ENCODE measurements at places on chromosomes 2 and 18.

DNA sequence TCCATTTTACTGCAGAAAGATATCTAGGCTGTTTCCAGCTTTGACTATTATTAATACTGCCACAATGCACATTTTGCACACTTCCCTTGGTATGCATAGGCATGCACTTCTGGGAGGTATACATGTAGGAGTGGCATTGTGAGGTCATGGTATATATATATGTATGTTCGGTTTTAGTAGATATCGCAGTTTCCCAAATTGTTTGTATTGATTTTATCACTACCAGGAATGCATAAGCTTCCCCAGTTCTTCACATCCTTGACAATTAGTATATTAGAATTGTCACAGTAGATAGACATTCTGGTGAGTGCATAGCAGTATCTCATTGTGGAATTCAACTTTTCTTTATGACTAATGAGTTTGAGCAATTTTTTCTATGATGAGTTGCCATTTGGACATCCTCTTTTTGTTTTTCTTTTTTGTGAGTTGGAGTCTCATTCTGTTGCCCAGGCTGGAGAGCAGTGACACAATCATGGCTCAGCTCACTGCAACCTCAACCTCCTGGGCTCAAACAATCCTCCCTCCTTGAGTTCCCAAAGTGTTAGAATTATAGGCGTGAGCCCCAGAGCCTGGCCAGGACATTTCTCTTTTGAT is 4.2 kb upstream of the GRB14 start:
- DNase-seq = no peak

- DNase-seq = peak; percentile 78
Measured at GRCh38 chr2:235746257-235746934, 252.6 kb downstream of the AGAP1 start.

- no peak for DNase-seq
Measured at GRCh38 chr2:129935118-129935517, 44.3 kb upstream of the RAB6C start.

- DNase-seq = no peak
Measured at GRCh38 chr2:16478434-16479210, 187.0 kb downstream of the CYRIA start.

GRCh38 chr2:160322320-160322719 is 122.2 kb upstream of the ITGB6 start:
- DNase-seq = no peak

DNA sequence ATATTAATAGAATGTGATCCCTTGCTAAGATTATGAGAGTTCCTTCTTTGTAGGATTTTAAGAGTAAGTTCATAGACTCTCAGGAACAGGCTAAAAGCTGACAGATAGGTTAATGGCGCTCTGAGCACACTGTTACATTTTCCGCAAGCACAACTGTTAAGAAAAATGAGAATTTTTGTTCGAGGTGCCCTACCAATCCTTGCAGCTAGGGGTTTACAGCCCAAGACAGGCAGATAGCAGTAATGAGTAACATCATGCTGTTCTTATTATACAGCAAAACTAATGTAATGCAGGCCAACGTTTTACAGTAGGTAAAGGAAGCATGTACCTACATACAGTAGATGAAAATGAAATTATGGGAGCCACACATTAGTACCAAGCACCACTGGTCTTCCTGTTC is 11.2 kb upstream of the BOD1L2 start:
- no peak for DNase-seq

DNA sequence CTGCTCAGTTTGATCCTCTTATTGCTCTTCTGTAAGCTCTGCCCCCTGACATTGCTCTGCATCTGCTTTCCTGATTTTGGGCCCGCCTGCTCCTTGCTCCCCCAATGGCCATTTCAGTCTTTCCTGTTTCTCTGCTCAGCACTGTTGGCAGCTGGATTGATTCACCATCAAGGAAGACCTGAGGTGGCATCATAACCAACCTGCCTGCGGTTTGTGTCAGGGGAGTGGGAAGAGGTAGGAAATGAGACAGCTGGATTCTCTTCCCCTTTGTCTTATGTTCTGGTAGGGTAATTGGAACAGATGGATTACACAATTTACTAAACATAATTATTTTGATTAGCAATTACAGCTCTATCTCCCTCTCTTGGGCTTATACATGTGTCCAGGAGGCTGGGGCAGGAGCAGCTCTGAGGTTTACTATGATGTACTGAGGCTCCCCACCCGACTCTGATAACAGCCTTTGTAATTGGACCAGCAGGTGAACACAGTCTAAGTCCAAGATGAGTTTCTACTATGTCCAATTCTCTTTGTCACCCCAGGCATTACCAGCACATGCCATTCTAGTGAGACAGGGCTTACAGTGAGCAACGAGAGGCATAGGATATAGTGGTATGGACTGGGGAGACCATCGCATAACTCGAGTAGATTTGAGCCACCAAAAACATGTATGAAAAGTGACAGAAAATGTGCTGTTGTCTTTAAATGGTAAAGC is 151.8 kb upstream of the MMADHC start:
- DNase-seq = no peak

DNA sequence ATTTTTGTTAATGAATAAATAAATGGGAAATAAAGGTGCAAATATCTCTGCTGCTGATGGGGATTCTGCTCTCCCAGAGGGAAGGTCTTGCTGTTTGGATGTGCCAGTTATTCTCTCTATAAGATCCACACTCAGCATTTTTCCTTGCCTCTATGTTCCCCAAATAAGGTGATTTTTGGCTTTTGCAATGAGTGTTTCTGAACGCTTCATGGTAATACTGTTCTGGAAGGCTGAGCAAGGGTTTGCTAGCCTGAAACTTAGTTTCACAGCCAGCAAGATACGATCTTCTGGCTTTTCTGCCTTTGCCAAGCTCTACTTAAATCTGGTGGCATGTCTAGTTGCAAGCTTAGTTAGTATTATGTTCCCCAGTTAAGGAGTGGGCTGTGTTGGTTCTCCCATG is 114.6 kb downstream of the LPIN1 start:
- no peak for DNase-seq

DNA sequence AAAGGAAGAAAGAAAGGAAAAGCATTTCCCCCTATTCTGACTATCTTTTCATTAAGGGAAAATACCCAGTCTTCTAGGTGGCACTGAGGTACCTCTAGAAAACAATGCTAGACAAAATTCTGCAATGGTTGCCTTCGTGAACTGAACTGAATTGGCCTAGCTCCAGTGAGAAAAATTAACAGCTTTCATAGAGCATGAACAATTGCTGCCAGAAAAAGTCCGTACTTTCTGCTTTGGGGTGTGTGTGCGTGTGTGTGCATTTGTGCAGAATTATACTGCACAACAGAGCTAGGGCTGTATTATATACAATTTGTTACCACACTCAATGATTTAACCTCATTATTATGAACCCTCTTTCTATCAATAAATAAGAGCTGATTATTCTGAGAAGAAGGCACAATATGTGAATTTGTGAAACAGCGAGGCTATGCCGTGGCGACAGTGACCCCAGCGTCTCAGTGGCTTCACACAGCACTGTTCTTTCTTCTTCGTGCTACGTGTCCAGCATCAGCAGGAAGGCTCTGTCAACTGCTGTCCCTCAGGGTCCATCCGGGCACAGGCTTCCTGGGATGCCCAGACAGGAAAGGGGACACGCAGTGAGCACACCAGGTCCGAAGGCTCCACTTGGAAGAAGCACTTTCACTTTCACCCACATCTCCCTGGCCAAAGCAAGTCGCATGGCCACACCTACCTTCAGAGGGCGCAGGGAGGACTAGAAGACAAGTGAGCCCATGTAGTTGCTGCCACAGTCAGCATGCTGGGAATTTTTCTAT is 47.5 kb downstream of the PTGR3 start:
- no peak for DNase-seq

DNA sequence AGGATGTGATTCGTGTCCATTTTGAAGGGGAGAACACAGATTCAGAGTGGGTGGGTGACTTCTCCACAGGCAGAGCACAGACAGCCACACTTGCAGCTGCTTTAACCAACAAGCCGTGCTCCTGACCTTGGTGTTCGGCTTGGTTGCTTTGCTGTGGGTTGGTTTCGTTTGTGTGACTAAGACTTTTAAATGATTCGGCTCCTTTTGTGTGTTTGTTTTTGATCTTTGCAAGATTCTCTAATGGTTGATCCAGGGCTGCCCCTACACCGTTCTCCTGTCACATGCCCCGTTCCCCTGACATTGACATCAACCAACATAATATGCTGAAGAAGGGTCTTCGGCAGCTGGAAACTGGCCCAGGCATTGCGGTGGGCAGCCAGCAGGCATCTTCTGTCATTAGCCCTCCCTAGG is 95.9 kb upstream of the MBOAT2 start:
- DNase-seq = no peak

DNA sequence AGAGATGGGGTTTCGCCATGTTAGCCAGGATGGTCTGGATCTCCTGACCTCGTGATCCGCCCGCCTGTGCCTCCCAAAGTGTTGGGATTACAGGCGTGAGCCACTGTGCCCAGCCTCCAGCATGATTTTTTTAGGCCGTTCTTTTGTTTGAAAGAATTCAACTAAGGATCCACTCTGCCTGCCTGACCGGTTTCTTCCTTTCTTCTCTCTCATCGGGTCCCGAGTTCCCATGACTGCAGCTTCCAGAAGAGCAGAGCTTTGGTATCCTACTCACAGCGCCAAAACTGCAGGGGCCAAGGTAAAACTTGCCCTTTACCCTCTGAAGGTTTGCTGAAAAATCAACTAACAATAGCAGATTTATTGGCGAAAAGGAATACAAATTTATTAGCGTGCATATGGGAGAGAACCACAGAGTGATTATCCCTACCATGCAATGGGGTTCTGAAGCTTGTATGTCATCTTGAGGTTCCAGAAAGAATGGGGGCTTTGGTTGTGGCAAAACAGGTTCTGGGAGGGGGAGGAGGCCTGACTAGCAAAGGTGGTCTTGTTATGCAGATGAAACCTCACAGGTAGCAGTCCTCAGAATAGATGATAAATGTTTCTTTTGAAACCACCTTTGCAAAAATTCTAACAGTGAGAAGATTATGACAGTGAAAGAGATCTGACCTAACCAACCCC is 87.0 kb upstream of the MSH6 start:
- no peak for DNase-seq

DNA sequence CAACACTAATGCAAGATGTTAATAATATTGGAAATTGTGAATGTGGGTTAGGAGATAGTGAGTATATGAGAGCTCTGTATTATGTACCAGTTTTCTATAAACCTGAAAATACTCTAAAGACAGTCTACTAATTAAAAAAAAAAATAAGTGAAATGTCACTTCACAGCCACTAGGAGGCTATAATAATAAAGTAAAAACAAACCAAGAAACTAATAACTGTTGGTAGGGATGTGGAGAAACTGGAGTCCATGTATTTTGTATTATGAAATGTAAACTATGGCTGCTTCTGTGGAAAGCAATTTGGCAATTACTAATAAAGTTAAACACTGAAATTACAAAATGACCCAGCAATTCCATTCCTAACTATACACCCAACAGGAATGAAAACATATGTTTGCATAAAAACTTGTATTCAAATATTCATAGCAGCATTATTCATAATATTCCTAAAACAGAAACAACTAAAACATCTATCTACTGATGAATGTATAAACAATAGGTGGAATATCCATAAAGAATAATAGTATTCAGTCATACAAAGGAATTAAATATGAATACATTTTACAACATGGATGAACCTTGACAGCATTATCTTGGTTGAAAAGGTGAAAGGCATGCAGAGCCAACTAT is 36.2 kb downstream of the CCDC178 start:
- no peak for DNase-seq

GRCh38 chr2:165573534-165574461 is 104.3 kb downstream of the CSRNP3 start:
- DNase-seq = peak; percentile 69

DNA sequence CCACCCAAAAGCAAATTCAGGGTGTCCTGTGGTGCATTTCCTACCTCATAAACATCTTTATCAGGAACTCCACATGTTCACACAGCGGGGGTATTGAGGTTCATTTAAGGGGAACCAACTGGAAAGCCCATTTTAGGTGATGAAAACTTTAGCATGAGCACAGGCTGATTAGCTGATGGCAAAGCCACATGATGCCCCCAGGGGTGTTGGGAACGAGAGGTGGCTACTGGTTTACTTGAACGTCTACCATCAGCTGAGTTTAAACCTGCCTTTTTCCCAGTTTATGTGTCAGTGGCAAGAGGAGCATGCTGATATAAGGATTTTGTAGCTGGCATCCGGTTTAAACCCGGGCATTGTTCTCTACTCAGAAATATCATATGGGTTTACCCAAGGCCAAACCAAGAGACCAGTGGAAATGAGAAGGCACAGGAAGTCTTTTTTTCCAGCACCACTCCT is 54.5 kb upstream of the UPP2 start:
- no peak for DNase-seq

DNA sequence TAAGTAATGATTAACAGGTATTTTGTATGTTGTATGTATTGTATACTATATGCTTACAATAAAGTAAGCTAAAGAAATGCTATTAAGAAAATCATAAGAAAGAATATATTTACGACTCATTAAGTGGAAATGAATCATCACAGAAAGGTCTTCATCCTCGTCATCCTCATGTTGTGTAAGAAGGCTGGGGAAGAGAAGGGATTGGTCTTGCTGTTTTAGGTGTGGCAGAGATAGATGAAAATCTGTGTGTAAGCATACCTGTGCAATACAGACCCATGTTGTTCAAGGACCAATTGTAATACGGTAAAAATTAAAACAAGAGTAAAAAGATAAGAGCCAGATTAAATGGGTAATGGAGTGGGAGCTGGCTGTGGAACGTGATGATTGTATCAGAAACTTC is 16.6 kb downstream of the SLC35F5 start:
- DNase-seq = no peak

DNA sequence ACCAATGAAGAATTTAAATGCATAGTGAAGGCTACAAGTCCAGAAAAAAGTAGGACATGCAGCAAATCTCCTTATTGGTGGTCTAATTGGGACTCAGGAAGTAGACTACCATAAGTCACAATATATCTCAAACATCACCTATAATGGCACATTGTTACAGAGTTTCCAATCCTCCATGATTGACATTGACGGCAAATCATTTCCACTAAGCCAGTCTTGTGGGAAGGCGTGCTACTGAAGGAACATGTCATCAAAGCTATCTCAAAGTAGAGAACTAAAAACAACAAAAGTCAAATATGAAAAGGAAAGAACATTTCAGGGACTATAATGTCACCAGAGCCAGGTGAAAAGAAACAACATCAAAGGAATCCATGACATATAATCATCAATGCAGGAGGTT is 166.4 kb upstream of the PID1 start:
- no peak for DNase-seq

DNA sequence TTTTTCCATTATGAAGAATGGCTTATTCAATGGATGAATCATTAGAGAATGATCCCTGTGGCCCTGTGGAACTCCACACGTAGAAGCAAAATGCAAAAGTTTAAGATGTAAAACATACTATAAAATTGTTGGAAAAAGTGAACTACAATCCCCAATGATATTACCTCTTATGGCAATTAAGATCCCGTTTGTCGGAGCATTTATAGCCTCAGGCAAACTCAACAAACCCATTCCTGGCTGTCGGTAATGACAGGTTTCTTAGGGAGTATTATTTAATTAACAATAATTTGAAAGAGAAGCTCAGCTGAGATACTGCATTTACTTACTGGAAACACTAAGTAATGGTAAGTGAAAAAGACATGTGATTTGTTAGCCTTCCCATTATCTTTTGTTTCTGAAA is 138.3 kb downstream of the CDH20 start:
- DNase-seq = no peak

GRCh38 chr2:191020742-191021381 is 6.9 kb upstream of the STAT1 start:
- DNase-seq = peak; percentile 62
